CD4-positive, alpha-beta T cell treated with Interleukin-6 for 4 hours (primary cell): ENCODE measurements at places on chromosomes 3 and 15.

DNA sequence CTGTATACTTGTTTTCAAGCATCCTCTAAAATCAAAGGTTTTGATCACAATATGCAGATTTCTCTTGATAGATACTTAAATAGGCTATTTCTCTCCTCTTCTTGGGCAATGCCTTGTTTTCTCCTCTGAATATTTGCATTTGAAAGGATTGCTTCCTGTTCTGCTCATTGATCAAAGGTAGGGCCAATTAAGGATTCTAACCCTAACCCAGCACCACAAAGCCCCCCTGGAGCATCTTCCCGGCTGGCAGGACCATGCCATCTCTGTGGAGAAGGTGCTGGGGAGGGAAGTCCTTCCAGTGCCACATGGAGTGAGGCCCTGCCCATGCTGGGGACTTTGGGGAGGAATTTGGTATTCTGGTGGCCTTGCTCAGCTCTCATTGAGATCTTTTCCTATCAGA is 11.3 kb upstream of the NIPA2 start:
- no peak for DNase-seq

DNA sequence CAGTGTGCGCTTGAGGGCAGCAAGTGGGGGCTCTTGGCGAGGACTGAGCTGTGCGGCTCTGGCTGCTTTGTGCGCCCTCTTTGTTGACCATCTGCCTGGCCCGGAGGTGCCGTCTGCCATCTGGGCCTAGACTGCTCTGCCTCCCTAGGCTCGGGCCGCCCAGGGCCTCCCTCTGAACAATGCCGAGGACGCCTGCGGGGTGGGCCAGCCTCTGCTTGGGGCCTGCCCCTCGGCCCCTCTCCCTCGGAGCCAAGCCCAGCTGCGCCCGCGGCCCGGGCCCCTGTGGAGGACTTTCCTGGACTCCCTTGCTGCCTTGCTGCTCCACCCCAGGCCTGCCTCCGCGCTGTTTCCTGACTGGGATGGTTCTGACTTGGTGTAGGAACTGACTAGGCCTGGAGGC is 31.9 kb upstream of the SPSB4 start:
- no peak for DNase-seq

- no peak for DNase-seq
These were observed 523.5 kb upstream of the BCHE start for GRCh38 chr3:166360720-166361119.

DNA sequence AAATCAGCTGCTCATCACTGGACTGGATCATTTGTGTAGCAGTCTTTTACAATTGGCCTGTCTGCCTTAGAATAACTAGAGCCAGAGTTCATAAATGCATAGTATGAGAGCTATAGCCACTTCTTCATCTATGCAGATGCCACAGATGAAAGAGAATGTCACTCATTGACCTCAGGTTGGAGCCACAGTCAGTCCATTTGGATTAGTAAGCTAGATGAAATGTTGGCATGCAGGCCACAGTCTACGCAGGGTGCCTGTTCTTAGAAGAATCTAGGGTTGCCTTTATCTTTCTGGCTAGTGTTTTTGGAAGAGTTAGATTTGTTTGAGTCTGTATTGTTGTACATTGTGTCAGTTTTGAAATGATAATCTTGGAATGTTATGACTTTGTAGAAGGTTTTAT is 25.4 kb upstream of the EDEM1 start:
- DNase-seq, result no peak

GRCh38 chr3:169144270-169144669 is 519.2 kb downstream of the MECOM start:
- no peak for DNase-seq

- DNase-seq, result no peak
These were observed 34.4 kb upstream of the SLC6A1 start for GRCh38 chr3:10957976-10958749.

GRCh38 chr3:158519776-158520175 is 51.2 kb upstream of the MLF1 start:
- DNase-seq, result no peak

DNA sequence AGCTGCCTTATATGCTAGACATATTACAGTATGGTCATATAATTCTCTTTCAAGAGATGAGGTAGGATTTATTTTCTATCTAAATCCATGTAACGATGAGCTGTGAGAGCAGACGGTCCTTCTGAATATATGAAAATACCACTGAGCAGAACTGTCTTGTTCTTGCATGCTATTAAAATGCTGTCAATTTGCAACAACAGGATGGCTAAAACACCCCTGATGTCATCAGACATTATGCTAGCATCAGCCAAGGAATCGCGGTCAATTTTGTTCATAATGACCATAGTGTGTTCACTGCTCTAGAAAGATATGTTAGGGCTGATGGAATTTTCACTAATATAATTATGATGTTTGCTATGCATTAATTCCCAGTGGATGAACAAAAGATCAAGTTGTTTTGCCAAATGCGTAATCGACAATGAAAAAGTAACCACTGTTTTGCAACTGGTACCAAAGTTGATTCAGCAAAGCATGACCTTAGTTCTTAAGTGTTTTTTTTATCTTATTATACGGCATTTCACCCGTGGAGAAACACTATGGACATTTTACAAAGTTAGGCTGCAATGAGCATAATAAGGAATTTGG is 765.4 kb upstream of the NR2F2 start:
- DNase-seq, result no peak

DNA sequence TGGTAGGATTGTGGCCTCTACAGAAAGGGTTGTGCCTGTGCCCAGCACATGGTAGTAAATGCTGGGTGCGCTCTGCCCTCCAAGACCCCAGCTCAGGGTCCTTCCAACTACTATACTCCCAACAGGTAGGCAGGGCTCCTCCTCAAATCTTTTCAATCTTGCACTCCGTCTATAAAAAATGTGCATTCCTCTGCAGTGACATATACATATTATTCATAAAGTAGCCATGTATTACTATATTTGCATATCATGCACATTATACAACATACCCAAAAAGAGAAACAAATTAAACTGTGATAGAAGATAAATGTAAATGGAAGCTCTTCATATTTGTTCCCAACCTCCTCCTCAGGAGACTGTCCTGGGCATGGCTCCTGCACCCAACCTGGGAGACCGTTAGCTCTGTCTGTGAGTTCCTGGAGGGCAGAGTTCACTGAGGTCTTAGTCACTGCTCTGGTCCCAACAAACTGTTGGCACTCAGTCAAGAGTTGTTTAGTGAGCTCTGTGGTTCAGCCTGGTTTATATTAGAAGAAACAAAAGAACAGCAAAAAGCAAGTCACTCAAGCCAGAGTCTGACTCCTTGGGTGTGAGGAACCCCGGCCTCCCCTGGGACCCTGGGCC is 47.7 kb upstream of the GRIP2 start:
- DNase-seq, result no peak

- no peak for DNase-seq
These were observed 106.0 kb upstream of the CCNL1 start for GRCh38 chr3:157265931-157266330.

DNA sequence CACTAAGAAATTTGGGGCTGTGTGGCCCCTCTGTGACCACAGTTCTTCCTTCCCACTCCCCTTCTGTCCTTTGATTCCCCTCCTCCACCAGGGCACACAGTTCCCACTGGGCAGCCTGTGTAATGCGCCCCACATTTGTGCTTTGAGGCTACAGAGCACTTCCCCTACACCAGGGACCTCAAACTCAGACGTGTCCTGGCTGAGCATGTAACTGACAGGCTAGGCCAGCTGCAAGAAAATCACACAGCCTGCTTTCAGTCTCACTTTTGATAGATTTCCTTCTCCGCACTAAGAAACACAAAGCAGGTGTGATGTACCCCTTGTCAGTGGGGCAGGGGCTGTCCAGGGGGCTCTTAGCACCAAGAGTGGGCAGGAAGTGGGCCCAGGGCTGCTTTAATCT is 29.6 kb downstream of the PRKCD start:
- DNase-seq, result no peak

GRCh38 chr3:119375106-119375505 is 80.9 kb downstream of the ARHGAP31 start:
- no peak for DNase-seq

GRCh38 chr3:62678841-62679240 is 196.4 kb downstream of the CADPS start:
- DNase-seq, result no peak

- no peak for DNase-seq
These were observed 16.6 kb downstream of the SEMA3F start for GRCh38 chr3:50171540-50172301.
